ENCODE measurements at places on chromosomes 5 and 9.

GRCh38 chr5:142481410-142481809 lies 156.6 kb upstream of the SPRY4 start:
- no peak for DNase-seq

DNA sequence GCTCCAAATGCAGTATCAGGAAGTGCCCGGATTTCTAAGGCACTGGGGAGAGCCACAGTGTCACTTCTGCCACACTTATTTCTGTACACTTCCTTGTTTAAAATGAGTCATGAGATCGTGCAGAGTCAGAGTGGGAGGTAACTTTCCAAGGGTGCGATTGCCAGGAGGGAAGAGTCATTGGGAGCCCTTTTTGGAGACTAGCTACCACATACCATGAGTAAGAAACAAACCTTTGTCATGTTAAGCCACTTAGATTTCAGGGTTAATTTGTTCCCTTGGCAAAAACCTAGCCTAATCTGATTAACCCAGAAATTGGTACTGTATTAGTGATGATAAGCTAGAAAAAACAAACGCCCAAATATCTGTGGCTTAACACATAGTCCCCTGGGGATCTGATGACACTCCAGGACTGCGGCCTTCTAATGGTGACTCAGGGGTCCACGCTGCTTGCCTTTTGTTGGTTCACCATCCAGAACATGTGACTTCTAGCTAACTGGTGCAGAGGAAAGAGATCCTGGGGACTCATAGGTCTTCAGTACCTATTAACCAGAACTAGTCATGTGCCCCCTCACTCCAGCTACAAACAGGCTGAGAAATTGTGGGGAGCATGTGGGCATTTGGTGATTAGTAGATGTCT lies 48.6 kb upstream of the TLE1 start:
- peak; percentile 70 for DNase-seq

DNA sequence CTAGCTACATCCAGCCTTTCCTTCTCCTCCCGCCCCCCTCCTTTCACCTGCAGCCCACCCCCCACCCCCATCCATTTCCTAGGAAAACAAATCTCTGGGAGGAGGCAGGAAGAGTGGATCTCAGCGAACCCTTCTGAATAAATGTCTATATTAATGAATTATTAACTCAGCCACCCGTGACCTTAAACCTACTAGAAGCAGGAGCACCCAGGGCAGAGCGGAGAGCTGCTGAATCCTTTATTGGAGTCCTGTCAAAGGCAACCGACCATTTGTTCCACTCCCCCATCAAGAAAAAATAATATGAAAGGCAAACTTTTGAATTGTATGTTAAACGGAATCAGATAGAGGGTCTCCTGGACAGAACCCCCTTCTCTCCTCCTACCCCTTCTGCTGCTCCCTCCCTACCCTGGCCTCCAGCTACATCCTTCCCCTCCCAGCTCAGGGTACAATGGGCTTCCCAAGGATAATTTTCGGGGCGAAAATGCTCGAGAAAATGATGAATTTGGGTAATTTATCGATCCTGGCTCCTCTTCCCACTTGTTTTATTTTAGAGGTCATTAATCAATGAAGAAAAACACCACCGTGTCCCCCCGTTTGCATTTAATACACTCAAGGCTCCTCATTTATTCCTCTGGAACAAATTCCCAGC lies 3.3 kb upstream of the PRDM6 start:
- no peak for DNase-seq

GRCh38 chr5:79954620-79955019 lies 36.4 kb downstream of the MTX3 start:
- DNase-seq, result no peak

DNA sequence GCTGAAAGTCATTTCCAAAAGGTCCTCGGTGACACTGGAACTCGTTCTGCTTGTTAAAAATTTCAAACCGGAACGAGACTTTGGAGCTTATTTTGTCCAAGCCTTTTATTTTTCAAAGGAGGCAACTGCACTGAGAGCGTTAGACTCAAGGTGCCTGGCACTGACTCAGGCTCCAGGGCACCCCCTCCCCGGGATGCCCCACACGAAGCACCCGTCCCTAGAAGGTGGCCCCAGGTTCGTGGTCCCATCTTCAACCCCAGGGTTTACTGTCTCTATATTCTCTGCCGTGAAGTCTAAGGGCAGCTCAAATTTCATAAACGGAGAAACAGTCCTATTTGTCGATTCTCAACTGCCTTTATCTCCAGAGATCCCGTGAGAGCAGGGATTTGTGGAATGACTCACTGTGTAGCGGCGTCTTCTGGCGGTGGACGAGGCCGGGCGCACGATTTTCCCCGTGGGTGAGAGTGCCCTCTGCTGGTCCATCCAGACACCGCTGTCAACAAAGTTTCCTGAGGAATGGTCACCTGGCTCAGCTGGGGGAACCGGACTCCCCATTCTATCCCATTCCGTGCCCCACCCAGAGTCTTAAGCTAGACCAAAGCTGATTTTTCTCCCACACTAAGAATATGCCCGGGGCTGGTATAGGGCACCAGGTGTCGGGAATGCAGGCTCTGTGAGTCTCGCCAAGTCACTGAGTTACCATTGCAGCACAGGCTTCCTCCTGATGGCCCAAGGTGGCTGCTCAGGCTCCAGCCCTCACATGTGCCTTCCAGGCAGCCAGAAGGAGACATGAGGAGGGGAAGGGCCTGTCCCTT lies 27.1 kb upstream of the SLC6A19 start:
- DNase-seq, result peak; percentile 75

GRCh38 chr5:121987685-121988073 lies 25.9 kb downstream of the SRFBP1 start:
- DNase-seq, result no peak

DNA sequence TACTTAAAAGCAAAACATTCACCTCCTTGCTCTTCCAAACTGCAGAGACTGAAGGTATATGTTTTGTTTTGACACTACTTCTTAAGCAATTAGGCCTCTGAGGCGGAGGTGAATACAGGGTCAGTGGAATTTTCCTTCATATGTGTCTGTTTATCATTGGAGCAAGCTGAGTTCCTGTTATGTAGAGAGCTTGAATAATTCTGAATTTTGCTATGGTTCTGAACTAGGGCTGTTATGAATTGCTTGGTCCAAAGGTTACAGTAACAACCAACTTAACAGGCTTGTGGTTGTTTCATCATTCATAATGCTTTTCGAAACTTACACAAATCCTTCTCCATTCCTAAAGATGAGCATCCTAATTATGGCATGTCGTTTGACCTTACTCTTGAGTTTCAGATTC lies 444.6 kb upstream of the MEF2C start:
- DNase-seq, result no peak

DNA sequence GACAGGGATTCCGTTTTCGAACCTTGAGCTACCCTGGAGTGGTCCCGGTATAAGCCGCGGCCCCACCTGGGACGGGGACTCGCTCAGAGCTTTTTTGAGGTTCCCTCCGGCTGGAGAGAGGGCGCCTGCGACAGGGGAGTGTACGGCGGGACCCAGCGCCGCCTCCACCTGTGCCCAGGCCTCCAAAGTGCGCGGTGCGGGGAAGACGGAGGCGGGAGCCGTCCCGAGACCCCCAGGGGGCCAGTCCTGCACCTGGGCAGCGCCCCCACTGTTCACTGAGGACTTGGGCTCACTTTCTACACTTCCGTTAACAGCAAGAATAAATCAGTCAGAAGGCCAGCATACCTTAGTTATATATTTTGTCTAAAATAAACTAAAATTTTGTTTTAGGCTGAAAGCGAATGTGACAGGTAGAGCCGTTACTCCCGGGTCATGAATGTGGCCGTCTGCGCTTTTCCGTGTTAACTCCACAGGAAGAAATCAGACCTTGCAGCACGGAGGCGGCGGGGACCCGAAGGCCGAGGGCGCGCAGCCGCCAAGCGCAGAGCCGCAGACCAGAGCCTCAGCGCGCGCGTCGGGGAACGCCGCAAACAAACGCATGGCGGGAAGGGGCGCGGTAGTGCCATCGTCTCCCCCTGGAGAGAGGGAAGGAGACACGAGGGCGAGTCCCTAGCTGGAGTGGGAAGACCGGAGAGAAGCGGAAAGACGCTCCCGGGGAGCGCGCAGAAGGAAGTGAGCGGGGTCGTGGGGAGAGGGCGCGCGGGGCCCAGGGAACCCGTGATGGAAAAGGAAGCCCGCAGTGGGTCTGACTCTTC lies 14.1 kb downstream of the TRIM7 start:
- peak; percentile 48 for DNase-seq

GRCh38 chr5:72347801-72348308 lies 27.7 kb downstream of the PTCD2 start:
- DNase-seq, result no peak

DNA sequence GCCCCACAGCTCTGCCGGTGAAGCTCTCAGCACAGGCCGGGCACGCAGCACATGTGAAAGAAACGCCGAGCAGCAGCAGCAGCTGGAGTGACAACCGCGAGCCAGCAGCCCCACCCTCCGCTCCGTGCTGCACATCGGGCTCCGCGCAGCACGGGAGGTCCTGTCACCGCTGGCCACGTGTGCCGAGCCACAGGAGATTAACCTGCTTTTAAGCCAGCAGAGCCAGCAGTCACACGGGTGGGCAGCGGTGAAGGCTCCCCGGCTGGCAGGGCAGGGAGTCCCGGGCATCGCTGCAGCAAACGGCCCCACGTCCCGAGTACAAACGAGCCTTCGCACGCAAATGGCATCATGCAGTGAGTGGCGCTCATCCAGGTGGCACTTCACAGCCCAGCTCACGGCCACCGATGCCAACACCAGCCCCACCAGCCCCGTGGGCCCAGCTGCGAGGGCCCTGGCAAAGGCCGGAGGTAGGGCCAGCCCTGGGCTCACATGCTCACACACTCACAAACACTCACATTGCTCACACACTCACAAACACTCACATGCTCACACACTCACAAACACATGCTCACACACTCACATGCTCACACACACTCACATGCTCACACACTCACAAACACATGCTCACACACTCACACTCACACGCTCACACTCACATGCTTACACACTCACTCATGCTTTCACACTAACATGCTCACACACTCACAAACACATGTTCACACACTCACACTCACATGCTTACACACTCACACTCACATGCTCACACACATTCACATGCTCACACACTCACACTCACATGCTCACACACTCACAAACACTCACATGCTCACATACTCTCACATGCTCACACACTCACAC lies 11.1 kb downstream of the CCDC187 start:
- DNase-seq, result peak; percentile 43

- DNase-seq, result no peak
These were observed 40.8 kb downstream of the SHC3 start for GRCh38 chr9:89137542-89138462.

- no peak for DNase-seq
These were observed 33.9 kb downstream of the OLFML2A start for GRCh38 chr9:124810663-124811355.

DNA sequence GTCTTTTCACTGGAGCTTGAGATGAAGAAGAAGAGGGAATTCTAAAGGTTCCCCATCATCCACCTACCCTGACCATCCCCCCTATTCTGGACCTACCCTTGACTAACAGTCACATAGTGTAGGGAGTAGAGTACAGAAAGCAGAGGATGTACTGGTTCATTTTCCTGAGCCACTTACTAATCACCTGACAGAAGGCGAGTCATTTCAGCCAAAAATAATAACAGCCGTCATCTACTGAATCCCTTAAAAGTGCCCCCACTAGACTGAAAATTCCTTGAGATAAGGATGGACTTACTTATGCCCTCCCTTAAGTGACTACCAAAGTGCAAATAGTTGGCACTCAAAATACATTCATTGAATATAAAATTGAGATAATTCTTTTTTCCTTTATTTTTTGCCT lies 112.2 kb downstream of the FOXD1 start:
- DNase-seq, result no peak

DNA sequence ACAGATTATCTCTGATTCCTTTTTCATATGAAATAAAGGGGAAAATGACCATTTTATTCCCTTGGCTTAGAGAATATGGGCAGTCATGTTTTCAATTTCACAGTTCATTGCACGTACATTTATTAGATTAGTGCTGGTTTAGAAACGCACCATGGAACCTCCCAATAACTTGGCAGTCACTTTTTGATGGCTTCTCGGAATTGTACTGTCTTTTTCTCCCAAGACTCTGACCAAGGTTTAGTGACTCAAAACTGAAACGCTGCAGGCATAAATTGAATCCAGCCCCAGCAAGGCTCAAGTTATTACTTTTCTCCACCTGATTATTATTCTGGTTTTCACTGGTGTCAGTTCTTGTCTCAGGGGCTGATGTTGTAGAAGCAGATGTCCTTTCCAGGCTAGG lies 55.6 kb upstream of the EGFLAM start:
- no peak for DNase-seq

- DNase-seq, result no peak
These were observed 3.5 kb upstream of the LOX start for GRCh38 chr5:122081541-122081940.

DNA sequence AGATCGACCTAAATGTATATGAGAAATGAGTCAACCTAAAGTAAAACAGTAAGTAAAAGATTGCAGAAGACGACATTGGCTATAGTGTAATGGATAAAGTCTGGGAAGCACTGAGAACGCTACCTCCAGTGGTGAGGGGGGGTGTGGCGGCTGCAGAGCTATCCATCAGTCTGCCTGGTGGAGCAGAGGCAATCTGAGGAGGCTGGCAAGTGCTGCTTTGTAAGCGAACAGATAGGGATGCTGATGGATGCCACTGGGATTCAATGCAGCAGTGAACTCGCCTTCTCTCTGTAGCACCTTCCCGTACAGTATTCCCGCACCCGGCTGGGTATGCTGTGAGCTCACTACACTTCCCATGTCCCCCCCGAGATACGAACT lies 261.5 kb downstream of the NSG2 start:
- no peak for DNase-seq

- DNase-seq, result no peak
These were observed 141.1 kb upstream of the SMIM23 start for GRCh38 chr5:171644536-171644935.

DNA sequence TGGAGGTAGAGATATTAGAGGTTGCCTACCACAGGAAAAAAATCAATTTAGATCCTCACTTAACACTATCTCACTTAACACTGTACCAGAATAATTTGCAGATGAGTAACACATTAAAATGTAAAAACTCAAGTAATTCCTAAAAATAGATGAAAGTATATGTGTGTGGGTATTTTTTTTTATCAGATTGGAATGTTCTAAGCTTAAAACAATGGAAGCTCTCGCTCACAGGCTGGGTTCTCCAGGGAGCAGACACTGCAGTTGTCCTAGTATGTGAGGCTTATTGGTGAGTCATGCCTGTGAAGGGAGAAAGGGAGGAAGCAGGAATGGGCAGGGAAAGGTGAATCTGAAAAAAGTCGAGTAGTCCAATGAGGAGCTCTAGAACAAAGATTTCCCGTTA lies 181.3 kb upstream of the ZNF608 start:
- DNase-seq, result no peak

DNA sequence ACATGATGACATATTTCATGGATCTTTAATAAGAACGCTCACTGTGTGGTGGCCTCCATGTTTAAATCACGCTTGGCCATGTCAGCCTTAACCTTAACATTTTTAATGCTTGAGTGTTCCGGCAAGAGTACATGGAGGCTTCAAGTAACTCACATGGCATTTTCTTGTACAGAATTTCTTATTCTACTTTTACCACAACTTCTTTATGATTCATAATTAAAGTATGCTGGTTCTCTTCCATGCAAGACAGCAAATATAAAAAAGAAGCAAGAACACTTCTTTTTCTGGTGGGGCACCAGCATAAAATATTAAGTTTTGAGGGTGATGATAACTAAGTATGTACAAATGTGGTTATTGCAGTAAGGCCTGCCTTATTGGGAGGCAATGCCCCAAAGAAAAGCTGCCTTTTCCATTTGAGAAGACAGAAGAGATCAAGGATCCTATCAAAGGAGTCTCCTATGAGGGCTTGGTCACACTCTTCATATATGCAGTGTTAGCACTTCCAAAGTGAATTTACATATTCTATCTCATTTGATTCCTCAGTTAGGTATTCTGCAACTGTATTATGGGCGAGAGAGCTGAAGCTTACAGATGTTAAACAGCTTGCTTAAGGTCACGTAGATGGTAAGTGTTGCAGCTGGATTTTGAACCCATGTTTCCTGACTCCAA lies 382.7 kb upstream of the MEF2C start:
- no peak for DNase-seq

All from stomach (tissue), 19 donors.